CD14-positive monocyte (primary cell): ENCODE measurements at places on chromosomes 7 and 10. TPM values are rescaled to one million over a fixed set of nuclear protein-coding genes. Genes with fewer than 3 reads are reported as not detected.

The LIPA gene
- 353 TPM for polyA plus RNA-seq

- H3K27me3 ChIP-seq = no peaks in the 10 kb centered on the region
- no peaks in the 10 kb centered on the region for H3K4me1 ChIP-seq
- no peak overlapping the region for H3K4me3 ChIP-seq
Observed at GRCh38 chr10:72830625-72831024, 62.9 kb upstream of the OIT3 start.

- no peak for DNase-seq
- no peaks in the 10 kb centered on the region for H3K4me1 ChIP-seq
Observed at GRCh38 chr7:151575410-151575809, 55.7 kb upstream of the RHEB start.

- H3K4me3 ChIP-seq = no peak overlapping the region
- H3K27me3 ChIP-seq = no peaks in the 10 kb centered on the region
- no peaks in the 10 kb centered on the region for H3K36me3 ChIP-seq
- H3K27ac ChIP-seq = no peak overlapping the region
- DNase-seq = no peak
- no peaks in the 10 kb centered on the region for H3K4me1 ChIP-seq
Observed at GRCh38 chr10:88668465-88668864, 4.2 kb downstream of the LIPF start.

The ENKUR gene
- polyA plus RNA-seq = not detected

- H3K36me3 ChIP-seq = peaks cover 22% of the 10 kb centered on the region
- H3K4me3 ChIP-seq = no peak overlapping the region
- peaks cover 10% of the 10 kb centered on the region for H3K4me1 ChIP-seq
Observed at GRCh38 chr10:102757323-102757722, 13.6 kb downstream of the WBP1L start.

The HHEX gene
- polyA plus RNA-seq = 35.7 and 51.2 TPM in 2 replicates

DNA sequence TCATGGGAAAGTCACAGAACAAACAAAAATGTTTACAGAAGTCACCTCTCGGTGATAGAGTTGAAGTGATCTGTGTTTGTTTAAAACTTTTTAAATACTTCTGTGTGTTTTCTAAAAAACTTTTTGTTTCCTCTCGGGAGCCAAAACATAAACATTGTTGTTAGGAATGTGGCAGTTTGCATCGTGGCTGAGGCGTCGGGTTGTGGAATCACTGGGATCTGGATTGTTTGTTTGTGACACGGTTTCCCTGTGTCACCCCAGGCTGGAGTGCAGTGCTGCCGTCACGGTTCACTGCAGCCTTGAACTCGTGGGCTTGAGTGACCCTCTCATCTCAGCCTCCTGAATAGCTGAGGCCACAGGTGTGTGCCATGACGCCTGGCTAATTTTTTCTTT, 29.0 kb upstream of the SUN1 start:
- no peak overlapping the region for H3K4me3 ChIP-seq
- DNase-seq = no peak
- H3K27me3 ChIP-seq = no peaks in the 10 kb centered on the region
- no peak overlapping the region for H3K27ac ChIP-seq

GRCh38 chr10:93503075-93503474, 6.7 kb downstream of the CEP55 start:
- no peak overlapping the region for H3K4me3 ChIP-seq
- H3K27ac ChIP-seq = no peak overlapping the region
- no peaks in the 10 kb centered on the region for H3K27me3 ChIP-seq
- peaks cover 3% of the 10 kb centered on the region for H3K4me1 ChIP-seq
- H3K36me3 ChIP-seq = peaks cover 21% of the 10 kb centered on the region
- DNase-seq = no peak

- DNase-seq = no peak
- H3K27ac ChIP-seq = no peak overlapping the region
- no peaks in the 10 kb centered on the region for H3K4me1 ChIP-seq
- H3K4me3 ChIP-seq = no peak overlapping the region
- no peaks in the 10 kb centered on the region for H3K36me3 ChIP-seq
- no peaks in the 10 kb centered on the region for H3K27me3 ChIP-seq
Observed at GRCh38 chr7:148135116-148135515, 455.4 kb upstream of the C7orf33 start.

The KBTBD2 gene
- 23.7 TPM for polyA plus RNA-seq

DNA sequence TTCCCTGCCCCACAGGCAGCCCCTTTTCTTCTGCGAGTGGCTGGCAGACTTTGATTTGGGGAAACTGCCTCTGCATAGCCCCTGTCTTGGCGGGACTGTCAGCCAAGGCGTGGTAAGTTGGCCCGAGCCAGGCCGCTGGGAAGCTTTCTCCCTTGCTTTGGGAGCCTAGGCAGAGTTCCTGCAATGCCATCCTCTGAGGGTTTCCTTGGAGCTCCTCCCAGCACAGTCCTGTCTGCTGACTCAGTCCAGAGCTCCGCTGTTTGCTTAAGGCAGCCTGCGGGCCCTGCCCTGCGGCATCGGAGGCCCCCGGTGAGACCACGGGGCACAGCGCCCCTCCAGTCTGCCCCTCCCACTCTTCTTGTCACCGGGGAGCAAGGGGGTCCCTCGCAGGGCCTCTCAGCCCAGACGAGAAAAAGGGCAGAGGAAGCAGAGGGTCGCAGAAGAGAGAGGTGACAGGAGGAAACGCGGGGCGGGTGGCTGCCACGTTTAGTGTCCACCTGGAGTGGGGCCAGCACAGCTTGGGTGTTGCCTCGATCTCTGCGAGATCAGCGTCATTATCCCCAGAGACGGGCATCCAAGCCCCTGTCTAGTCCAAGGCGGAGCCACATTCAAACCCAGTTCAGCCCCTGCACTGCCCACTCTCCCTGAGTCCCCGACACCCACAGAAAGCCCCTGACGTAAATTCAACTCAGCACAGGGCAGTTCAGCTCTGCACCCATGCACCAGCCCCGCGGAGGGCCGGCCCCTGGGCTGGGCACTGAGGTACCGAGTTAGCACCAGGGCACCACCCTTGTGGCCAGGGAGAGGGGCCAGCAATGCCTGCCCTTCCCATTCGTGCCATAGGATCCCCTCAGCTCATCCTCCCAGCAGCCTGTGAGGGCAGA, 59.0 kb upstream of the CHST15 start:
- H3K27ac ChIP-seq = peak overlapping the region; percentile 65
- H3K27me3 ChIP-seq = no peaks in the 10 kb centered on the region
- no peak overlapping the region for H3K4me3 ChIP-seq
- no peaks in the 10 kb centered on the region for H3K36me3 ChIP-seq
- peak; percentile 65 for DNase-seq

The PSD gene
- polyA plus RNA-seq = 1.1 TPM

The SPACDR gene
- 1.9 and 2.5 TPM in 2 replicates for polyA plus RNA-seq

- H3K27me3 ChIP-seq = no peaks in the 10 kb centered on the region
- no peaks in the 10 kb centered on the region for H3K36me3 ChIP-seq
- H3K4me1 ChIP-seq = no peaks in the 10 kb centered on the region
- DNase-seq = no peak
- no peak overlapping the region for H3K4me3 ChIP-seq
Observed at GRCh38 chr7:2928613-2929311, 84.7 kb upstream of the GNA12 start.

DNA sequence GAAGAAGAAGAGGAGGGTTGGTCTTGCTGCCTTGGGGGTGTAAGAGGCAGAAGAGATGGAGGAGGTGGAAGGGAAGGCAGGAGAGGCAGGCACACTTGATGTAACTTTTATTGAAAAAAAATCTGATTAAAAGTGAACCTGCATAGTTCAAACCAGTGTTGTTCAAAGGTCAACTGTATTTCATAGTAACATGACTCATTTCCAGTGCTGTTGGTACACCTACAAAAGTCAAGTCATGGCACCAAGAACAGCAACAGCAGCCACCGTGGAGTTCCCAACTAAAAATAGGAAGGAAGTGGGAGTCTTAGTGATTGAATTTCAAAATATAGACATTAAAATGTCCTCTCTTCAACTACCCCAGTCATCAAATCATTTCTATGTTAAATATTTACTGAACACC, 88.5 kb downstream of the CTNNA3 start:
- H3K4me3 ChIP-seq = no peak overlapping the region
- H3K27me3 ChIP-seq = no peaks in the 10 kb centered on the region
- H3K27ac ChIP-seq = no peak overlapping the region
- DNase-seq = no peak

DNA sequence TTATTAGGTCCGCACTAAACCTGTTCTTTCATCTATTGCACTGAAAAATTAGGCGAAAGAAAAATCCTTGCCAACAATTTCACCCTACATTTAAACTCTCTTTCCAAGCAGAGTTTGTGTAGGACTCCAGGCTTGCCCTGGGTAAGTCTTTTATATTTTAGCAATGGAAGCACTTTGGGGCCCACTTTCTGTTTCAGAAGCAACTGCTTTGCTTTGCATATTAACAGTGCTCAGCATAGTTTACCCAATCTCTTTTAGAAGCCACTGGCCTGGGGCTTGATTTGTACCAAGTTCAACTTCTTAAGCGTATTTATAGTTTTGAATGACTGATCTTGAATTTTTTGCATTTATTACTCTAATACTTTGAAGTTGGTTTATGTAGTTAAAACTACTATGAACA, 78.8 kb upstream of the MDFIC start:
- DNase-seq = no peak
- H3K36me3 ChIP-seq = no peaks in the 10 kb centered on the region
- no peaks in the 10 kb centered on the region for H3K4me1 ChIP-seq
- H3K4me3 ChIP-seq = no peak overlapping the region
- H3K27me3 ChIP-seq = no peaks in the 10 kb centered on the region
- H3K27ac ChIP-seq = no peak overlapping the region

- H3K27ac ChIP-seq = peak overlapping the region; percentile 91
- no peak for DNase-seq
- H3K36me3 ChIP-seq = no peaks in the 10 kb centered on the region
- H3K27me3 ChIP-seq = no peaks in the 10 kb centered on the region
- H3K4me3 ChIP-seq = peak overlapping the region; percentile 88
- peaks cover 16% of the 10 kb centered on the region for H3K4me1 ChIP-seq
Observed at GRCh38 chr10:88582411-88582805, 710 bp downstream of the RNLS start.

The NXPH1 gene
- not detected for polyA plus RNA-seq

DNA sequence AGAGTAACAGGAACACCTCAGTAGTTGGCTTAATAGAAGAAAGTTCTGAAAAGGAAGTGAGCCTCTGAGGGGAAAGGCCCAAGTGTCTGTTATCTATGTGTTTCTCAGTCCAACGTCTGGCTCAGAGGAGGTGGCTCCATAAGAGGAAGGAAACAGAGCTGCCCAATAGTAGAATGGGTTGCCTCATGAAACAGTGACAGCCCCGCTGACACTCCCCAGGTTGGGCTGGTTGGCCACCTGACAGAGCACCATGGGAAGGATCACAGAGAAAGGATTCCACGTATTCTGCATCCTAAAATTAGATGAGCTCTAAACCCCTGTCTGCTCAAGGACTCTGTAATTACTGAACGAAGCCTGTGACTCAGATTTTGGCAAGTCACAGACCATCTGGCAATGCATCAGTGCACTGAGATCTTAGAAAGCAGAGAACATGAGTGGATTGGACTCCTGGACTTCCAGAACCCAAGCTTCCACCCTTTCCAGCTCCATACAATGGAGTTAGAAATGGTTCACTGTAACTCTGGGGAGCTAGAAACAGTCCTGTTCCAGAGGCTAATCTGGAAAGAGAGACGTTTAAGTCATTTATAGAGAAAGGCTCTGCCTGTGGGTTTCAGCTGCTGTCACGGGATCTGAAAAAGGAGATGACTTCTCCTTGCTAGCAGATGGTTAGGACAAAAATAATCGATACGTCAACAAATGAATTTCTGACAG, 2.9 kb downstream of the PKD2L1 start:
- H3K27ac ChIP-seq = peak overlapping the region; percentile 73
- no peaks in the 10 kb centered on the region for H3K36me3 ChIP-seq
- H3K27me3 ChIP-seq = no peaks in the 10 kb centered on the region
- DNase-seq = peak; percentile 84

GRCh38 chr7:78299088-78299487, 500.5 kb downstream of the PHTF2 start:
- H3K4me3 ChIP-seq = no peak overlapping the region
- H3K27me3 ChIP-seq = no peaks in the 10 kb centered on the region
- no peaks in the 10 kb centered on the region for H3K36me3 ChIP-seq
- DNase-seq = no peak

- H3K4me1 ChIP-seq = no peaks in the 10 kb centered on the region
- no peak for DNase-seq
- H3K36me3 ChIP-seq = no peaks in the 10 kb centered on the region
- H3K27ac ChIP-seq = no peak overlapping the region
- H3K4me3 ChIP-seq = no peak overlapping the region
- H3K27me3 ChIP-seq = peaks cover 68% of the 10 kb centered on the region
Observed at GRCh38 chr10:46555713-46556514, 544 bp downstream of the GPRIN2 start.

DNA sequence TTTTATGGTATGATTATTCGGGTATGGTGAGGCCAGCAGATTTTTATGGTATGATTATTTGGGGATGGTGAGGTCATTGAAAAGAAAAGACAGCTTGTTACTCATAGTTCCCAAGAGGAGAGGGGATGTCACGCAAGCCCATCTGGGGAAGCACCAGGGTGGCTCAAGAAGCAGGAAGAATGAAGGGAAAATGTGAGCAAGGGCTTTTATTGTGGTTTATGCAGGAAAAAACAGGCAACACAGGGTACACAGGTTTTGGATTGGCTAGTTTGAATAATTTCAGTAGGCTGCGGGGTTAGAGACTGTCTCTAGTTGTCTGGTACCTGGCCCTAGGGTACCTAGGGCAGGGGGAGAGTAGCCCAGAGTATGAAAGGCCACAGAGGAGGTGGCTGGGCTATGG, 26.8 kb upstream of the DGKI start:
- H3K27me3 ChIP-seq = no peaks in the 10 kb centered on the region
- H3K4me1 ChIP-seq = no peaks in the 10 kb centered on the region
- no peak for DNase-seq
- no peak overlapping the region for H3K27ac ChIP-seq
- H3K36me3 ChIP-seq = peaks cover 70% of the 10 kb centered on the region
- H3K4me3 ChIP-seq = no peak overlapping the region

DNA sequence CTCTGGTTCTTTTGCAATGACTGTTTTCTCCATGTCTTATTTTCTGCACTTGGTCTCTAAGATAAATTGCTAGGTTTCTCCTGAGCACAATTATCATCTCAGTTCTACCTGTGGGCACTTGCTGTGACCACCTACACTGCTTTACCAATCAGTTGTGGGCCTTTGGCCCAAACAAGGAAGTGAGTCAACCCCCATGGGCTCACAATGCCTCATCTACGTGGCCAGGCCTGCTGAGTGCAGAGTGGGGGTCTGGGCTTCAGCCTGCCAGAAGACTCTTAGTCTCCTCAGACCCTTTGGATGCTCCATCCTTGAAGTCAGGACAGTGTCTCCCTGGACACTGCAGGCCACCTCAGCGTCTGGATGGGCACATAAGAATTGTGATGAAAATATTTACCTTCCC, 20.3 kb downstream of the SCART1 start:
- no peaks in the 10 kb centered on the region for H3K4me1 ChIP-seq
- no peaks in the 10 kb centered on the region for H3K36me3 ChIP-seq
- no peak overlapping the region for H3K27ac ChIP-seq
- no peak overlapping the region for H3K4me3 ChIP-seq
- H3K27me3 ChIP-seq = no peaks in the 10 kb centered on the region
- no peak for DNase-seq
